ENCODE measurements at places on chromosomes 1 and 21.

GRCh38 chr1:74470936-74471335 lies 41.5 kb downstream of the LRRC53 start:
- no peak for DNase-seq

DNA sequence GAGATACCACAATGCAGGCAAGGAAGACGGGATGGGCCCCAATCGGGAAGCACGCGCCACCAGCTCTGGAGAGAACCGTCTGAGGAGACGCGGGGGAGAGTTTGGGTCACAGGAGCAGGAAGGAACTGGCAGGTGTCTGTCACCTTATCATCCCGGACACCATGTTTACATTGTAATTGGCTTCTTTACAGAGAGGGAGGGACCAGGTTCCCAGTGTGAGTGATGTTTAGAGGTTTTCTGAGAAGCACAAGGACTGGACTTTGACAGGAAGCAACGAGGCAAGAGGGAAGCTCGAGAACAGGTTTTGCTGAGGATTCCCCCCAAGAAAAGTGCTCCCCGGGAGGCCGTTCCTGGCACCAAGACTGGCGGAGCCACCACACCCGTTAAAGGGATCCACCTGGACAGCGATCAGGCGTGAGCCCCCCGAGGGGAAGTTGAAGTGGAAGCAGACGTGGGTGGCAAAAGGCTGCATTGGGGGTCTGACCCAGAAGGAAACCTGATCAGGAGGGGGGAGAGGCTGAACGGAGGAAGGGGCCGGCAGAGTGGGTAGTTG lies 957 bp downstream of the EPS15 start:
- peak; percentile 59 for DNase-seq

- no peak for DNase-seq
Observed at GRCh38 chr1:1618396-1619068, 3.2 kb downstream of the MIB2 start.

- peak; percentile 43 for DNase-seq
Observed at GRCh38 chr1:225998560-225999226, 450 bp downstream of the SDE2 start.

GRCh38 chr21:45409466-45410150 lies 4.6 kb downstream of the COL18A1 start:
- no peak for DNase-seq

DNA sequence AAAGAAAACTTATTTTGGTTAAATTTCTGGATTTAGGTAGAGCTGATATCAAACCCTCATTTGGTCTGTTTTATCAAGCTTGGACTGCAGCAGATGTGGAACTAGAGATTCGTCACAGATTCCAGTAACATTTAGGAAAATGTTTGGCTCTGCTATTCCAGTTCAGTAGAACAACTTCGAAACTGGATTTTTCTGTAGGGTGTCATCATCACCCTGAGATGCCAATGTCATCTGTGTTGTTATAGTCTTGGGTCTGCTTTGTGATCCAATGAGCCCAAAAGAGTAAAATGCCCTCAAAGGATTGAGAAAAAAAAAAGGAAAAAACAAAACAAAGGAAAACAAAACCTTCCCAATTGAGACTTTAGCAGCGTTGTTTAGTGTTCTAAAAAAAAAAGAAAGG lies 55.4 kb downstream of the LAMC2 start:
- no peak for DNase-seq

DNA sequence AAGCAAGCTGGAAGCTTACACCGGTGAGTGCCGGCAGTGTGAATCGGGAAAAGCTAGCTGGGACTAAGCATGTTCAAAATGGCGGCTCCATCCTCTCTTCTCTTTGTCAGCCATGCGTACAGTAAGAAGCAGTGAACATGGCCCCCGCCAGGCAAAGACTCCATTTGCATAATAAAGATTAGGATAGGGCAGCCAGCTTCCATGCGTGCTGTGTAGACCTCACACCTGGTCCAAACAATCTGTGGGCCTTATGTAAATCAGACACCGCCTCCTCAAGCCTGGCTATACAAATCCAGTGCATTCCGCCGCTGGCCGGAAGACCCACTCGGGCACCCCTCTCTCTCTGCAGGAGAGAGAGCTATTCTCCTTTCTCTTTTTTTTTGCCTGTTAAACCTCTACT lies 150.3 kb downstream of the TIAM1 start:
- DNase-seq: no peak

DNA sequence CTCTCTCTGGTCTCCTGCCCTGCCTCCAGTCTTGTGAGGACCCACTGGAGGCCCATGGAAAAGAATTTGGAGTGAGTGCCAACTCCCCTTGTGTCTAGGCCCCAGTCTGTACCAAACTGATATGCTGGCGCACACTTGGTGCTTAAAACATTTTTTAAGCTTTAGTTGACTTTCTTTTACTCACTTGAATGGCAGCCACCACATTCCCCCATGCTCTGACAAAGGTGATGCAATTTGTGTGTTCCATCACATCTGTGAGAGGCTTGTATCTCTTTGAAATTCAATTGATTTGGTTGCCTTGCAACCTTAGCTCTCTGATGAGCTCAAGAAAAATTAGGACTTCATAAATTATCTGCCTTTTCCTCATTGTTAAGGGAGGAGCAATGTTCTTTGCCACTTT lies 30.5 kb upstream of the WDTC1 start:
- no peak for DNase-seq

DNA sequence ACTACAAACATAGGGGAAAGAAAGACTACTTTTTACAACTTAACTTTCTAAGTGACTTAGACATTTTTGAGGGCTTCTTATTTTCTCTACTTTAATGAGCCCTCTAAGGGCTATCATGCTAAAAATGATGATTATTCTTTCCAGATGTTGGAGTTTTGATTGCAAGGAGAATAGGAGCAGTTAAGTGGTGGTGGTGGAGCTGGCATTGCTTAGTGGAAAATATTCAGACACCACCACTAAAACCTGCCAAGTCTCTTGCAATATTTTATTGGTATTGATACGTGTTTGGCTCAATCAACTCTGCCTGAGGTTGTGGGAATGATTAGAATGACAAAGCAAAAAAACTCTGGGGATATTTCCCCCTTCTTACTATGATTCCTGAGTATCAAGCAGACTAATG lies 82.6 kb upstream of the PTGFR start:
- no peak for DNase-seq

GRCh38 chr21:39000496-39000895 lies 182.8 kb downstream of the PSMG1 start:
- DNase-seq: no peak

DNA sequence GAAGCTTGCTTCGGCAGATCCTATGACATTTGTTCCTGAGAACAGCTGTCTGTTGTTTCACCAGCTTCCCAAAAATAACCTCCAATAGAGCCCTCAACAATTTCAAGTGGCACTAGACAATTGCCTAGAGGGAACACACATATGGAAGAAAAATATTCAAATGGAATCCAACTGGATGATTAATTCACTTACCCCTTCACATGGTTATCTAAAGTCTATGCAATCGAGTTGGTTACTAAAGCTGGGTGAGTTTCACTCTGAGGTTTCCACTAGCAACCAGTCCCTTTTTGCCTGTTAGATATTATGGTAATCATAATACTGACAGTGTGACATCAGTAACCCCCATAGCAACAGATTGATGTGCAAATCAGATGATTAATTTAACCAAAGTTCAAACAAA lies at the start of gene LEMD1:
Gene LEMD1, minus strand, starts transcription at position 259 of the 400 bp plus-strand sequence. CDS start 1,520 bp downstream, outside the sequence.
- DNase-seq: peak; percentile 77

DNA sequence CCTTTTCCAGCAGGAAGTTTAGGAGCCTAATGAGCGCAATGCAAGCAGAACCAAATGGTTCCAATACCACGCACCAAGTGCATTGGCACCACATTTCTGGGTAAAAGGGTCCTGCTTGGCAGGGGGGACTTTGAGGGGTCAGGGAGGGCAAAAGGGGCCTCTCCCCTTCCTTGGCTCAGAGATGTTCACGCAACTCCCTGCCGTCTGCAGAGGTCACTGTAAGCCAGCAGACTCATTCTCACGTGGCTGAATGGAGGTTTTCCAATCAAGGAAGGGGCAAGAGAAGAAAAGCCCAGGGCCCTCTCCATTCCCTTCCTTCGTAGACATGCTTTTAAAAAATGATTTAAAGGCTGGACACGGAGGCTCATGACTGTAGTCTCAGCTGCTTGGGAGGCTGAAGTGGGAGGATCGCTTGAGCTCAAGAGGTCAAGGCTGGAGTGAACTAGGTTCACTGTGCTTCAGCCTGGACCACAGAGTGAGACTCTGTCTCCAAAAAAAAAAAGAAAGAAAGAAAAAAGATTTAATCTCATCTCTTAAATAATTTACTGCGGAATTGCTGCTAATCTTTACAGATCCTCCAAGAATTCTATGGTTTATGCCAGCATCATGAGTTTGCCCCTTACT lies 80.3 kb downstream of the RUNX3 start:
- DNase-seq: peak; percentile 10

DNA sequence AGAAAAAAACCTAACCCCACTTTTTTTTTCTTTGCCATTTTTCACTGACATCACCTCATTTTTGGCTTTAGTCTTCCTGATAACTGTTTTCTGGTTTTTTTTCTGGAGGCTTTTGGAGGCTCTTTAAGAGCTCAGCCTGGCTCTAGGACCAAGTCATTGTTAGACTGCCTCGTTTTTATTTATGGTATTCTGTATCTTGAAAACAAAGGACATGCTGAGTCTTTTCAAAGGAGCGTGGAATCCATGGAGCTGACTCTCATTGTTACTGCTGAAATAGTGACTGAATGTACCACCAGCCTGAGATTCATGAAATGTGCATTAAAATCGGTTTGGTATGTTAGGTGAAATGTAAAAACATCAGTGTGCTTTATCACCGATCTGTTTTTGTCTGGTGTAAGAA lies 28.0 kb downstream of the RASAL2 start:
- no peak for DNase-seq

DNA sequence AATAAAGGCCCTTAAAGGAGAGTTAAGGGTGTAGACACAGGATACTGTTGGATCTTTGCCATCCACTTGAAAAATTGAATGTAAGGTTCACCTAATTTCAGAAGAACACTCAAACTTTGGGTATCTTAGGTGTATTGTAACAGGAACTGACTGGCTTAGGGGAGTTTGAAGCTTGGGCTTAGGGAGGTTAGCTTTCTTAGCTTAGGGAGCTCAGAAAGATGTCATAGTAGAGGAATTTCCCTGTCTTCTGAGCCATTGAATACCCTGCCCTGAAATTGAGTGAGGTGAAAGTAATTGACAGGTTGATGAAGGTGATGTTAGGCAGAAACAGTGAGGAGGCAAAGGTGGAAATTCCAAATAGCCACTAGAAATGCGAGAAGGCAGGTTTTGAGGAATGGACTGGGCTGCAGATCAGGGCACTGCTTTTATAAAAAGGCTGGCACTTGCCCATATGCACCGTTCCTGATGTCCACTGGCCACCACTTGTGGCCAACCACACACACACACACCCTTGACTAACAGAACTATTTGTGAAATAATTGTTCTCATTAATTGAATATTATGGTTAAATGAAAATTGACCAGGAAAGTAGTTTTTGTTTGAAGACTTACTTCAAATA lies 16.5 kb downstream of the BACH1 start:
- DNase-seq: peak; percentile 11

DNA sequence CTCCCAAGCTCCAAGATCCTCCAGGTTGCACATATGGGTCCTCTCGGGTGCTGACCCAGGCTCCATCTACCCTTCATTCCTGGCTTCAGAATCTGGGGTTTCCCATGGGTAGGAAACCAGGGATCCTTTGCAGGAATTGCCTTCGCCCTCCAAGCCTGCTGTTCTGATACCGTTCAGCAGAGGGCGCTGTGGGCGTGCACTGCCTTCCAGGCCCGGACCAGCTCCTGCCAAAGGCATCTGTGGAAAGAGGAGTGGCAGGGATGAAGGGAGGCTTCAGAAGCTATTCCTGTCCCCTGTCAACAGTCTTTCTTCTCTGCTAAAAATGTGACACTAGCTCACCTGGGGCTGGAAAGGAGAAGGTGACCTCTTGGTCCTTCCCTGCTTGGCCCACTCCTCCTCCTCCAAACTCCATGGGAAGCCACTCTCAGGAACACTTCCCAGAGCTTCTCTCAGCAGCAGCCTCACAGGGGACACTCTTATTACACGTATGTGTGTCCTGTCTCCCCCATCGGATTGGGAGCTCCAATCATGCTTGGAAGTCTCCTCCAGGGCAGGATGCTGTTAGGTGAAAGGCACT lies 71.2 kb downstream of the VWA5B1 start:
- no peak for DNase-seq

DNA sequence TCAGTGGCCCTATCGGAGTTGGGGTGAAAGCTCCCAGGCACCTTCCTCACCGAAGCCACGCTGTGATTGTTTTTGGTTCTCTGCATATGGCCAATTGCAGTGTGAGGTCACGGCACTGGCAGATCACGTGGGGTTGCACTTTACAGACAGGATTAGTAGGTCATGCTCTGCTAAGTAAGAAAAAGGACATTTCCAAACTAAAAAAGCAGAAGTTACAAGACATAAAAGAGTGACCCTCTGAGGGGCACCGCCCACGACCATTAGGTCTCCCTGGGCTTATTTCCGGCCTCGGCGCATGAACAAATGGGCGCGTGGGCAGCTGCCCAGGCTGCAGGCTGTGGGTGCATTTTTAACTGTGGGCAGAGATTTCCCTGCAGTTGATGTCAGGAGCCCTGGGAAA lies 2.0 kb downstream of the CAPN9 start:
- DNase-seq: no peak

DNA sequence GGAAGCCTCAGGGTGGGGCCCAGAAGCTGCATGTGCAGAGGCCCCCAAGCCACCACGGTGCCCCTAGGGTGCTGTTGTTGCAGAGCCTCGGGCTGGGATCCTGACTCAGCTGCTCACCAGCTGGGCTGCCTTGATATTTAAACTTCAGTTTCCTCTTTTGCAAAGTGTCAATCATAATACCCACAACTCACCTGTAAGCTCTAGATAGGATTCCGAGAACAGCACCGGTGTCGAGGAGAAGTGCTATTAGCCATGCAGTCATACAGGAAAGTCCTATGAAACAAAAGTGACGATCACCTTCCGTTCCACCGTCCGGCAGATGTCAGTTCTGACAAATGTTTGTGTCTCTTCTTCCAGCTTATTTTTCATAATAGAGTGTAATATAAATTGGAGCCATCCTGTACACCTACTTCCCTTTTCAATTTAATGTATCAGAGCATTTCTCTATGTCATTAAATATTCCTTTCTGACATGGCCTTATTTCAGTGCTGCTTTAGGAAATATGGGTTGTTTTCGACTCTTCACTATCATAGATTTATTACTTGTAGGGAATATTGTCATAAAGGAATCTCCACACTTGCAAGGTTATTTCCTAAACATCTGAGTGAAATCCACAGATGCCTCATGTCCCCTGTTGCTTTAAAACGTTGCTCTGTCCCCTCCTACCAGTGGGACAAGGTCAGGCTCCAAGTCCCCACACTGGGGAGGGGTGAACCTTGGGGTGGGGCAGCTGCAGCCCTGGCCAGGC lies 100.8 kb downstream of the SIK1 start:
- DNase-seq: no peak

All from DMS79 treated with DMSO at 0.1 percent for 48 hours (cell line).